ENCODE measurements at places on chromosomes 7 and 10.
A peak's percentile ranks its signal among the peaks of the same experiment; 100 is the strongest.

- peak; percentile 5 for DNase-seq
These were observed 126.5 kb downstream of the SH2D4B start for GRCh38 chr10:80664071-80664680.

- no peak for DNase-seq
These were observed 72.0 kb upstream of the FOXP2 start for GRCh38 chr7:114342431-114343179.

DNA sequence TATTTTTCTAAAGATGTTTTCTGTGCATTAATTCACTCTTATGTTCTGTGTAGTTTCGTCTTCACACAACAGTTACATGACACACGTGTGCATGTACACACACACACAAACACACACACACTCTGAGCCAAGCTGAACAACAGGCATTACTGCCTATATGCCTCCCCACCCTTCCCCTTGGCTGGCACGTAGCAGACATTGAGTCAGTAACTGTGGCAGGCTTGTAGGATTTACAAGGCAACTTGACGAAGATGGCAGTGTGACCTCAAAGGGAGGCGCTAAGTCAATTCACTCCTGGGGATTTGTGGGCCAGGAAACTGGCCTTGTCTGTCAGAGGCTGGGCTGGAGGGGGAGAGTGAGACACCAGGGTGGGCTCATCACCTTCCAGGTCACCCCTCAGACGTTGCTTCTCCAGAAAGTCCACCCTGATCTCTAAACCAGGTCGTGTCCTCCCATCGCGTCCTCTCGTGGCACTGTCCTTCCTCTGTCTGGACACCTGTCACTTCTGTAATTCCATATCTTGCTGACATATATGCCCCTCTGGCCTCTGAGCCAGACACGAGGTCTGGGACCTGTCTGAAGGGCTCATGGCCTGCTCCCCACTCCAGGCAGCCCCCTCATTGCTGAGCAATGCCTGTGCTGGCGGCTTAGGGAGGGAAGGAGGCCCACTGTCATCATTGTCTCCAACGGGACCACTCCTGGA lies 41.1 kb upstream of the INPP5A start:
- DNase-seq, result no peak

- DNase-seq, result no peak
These were observed 205.3 kb upstream of the HABP2 start for GRCh38 chr10:113347508-113347907.

GRCh38 chr10:127492607-127493250 lies 56.4 kb upstream of the NPS start:
- no peak for DNase-seq

GRCh38 chr7:106365252-106366005 lies 80.6 kb upstream of the NAMPT start:
- DNase-seq, result no peak

- no peak for DNase-seq
These were observed 43.5 kb upstream of the LEP start for GRCh38 chr7:128197589-128197988.

DNA sequence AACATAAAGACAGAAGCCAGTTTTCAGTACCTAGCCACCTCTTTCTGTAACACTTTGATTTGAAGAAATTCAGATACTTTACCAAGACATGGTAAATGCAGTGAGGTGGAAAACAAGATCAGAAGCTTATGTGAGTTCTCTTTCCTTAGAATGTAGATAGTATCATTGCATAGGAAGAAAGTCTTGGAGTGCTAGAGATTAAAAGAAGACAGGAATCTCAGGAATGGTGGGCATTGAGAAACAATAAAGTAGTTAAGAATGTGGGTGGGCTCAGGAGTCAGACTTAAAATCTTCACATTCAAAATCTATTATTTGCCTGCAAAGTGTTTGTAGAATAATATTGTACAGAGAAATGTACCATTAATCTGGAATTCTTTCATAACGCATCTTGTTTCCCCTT lies 58.9 kb downstream of the POLL start:
- DNase-seq, result no peak

- DNase-seq, result peak; percentile 57
These were observed 57.1 kb upstream of the PCGF5 start for GRCh38 chr10:91163269-91163868.

DNA sequence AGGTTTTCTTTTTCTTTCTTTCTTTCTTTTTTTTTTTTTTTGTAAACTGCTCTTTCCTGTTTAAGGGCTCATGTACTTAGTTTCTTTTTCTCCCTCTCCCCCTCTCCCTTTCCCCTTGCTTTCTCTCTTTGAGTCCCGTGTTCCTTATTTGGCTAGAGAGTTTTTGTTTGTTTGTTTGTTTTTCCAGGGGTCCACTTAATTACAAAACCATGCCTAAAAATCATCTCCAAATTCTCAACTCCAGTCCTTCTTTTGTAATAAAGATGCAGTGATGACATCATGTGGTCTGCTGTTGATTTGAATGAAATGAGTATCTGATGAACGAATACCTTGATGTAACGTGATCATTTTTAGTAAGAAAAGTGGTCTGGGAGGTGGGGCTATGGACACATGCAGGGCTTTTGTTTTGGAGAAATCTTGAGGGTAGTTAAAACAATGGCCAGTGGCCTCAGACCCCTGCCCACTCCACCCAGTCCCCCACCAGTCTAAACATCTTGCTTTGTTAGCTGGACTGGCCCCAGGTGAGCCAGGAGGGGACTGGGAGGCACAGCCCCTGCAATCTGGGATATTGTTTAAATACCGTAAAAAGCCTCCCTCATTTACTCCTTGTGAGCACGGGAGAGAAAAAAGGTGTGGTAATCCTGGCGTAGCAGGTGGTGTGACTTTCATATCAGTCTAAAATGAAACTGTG lies 165.7 kb downstream of the LRMDA start:
- no peak for DNase-seq

- DNase-seq, result no peak
These were observed 7.9 kb upstream of the TCAF1 start for GRCh38 chr7:143909863-143910262.

GRCh38 chr10:74079028-74079935 lies 71.3 kb downstream of the AP3M1 start:
- no peak for DNase-seq

GRCh38 chr7:91636129-91636724 lies 244.3 kb downstream of the MTERF1 start:
- no peak for DNase-seq

- DNase-seq, result no peak
These were observed 421.4 kb upstream of the MGMT start for GRCh38 chr10:129045599-129045998.

DNA sequence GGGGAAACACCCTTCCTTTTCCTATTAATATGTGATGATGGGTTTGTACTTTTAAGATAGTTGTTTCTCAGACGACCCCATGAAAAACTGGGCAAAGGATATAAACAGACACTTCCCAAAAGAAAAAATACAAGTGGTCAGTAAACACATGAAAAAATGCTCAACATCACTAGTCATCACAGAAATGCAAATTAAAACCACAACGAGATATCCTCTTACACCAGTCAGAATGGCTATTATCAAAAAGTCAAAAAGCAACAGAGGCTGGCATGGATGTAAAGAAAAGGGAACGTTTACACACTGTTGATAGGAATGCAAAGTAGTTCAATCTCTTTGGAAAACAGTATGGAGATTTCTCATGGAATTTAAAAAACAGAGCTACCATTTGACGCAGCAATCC lies 111.4 kb upstream of the ZEB1 start:
- no peak for DNase-seq

DNA sequence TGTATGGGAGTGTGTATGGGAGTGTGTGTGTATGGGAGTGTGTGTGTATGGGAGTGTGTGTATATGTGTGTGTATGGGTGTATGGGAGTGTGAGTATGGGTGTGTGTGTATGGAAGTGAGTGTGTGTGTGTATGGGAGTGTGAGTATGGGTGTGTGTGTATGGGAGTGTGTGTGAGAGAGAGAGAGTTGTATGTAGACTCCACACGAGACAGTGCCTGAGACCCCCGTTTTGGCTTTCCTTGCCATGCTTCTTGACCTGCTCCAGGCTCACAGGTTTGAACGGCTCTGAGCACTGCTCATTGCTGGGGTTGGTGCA lies 49.7 kb downstream of the COL17A1 start:
- DNase-seq, result no peak

GRCh38 chr7:152362128-152362926 lies 73.5 kb downstream of the KMT2C start:
- no peak for DNase-seq

GRCh38 chr10:60098677-60099601 lies 192.6 kb upstream of the CCDC6 start:
- DNase-seq, result no peak

GRCh38 chr10:132746801-132747625 lies 38.9 kb downstream of the NKX6-2 start:
- no peak for DNase-seq

DNA sequence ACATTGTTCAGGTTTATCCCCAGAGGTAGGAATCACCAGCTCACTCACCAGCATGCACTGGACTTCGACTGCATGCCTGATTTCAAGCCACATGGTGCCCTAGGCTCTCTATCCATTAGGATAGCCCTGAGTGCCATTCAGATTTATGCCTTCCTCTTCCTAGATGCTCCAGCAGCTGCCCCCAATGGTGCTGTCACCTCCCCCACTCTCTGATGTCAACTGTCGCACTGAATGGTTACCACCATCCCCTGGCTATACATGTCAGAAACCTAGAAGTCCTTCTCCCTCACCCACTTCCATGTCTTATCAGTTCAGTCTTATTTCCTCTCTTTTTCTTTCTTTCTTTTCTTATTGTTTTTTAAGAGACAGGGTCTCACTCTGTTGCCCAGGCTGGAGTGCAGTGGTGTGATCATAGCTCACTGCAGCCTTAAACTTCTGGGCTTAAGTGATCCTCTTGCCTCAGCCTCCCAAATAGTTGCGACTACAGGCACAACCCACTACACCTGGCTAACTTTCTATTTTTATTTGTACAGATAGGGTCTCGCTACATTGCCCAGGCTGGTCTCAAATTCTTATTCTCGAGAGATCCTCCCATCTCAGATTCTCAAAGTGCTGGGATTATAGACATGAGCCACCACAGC lies 2.9 kb downstream of the SFXN4 start:
- no peak for DNase-seq

GRCh38 chr10:114623661-114624294 lies 34.3 kb downstream of the ABLIM1 start:
- DNase-seq, result no peak

- DNase-seq, result no peak
These were observed 20.9 kb downstream of the MAP3K8 start for GRCh38 chr10:30454744-30455510.

DNA sequence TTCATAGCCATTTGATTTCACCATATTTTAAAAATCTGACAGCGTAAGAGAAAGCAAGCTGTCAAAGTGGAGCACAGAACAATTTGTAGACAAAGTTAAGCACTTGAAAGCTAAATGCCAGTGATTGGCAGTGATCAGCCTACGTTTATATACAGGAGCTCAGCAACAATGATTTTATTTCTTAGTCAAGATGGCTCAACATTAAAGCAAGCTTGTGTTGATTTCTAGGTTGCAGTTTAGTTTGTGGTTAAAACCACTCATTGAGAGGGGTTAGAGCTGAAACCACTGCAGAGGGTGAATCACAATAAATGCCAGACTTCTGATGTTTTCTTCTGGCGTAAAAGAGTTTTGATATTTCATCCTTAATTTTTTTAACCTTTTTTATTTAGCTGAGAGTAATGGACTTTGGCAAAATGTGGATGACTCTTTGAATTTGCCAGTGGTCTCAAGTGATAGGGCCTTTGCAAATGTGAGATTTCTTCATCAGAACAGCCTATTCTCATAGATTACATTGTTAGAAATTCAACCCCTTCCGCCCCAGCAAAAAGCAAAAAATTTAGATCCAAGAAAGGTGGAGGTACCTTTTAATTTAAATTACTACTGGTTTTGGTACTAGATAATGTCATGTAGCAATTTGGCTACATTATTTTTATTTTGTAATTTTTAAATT lies 73.8 kb downstream of the SHOC2 start:
- peak; percentile 5 for DNase-seq

DNA sequence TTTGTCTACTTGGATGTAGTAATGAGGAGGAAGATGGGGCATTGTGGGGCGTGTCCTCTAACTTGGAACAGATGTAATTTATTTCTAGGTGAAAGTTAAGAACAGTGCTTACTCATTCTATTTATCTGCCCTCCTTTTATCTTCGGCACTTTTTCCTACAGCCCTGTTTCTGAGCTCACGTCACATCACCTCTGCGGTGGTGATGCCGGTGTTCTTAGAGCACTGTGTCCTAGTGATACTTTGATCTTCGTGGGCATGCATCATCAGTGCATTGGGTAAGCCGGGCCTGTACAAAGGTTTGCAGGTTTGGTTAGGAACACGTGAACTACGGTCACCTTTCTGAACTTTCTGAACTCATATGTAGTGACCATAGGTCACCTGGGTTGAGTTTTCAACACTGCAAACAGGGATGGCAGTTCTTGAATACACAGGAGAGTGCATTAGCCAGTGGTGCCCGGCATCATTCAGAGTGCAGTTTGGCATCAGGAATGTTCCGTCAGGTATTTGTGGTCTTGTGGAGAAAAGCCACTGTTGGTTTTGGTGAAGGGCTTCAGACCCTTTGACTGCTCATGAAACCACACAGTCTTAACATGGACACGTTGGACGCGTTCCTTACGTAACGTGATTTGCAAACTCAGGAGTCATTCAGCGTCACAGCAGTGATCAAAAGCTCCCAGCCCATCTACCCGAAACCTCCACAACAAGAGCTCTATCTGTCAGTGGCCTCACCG lies 5.6 kb downstream of the POR start:
- DNase-seq, result no peak

DNA sequence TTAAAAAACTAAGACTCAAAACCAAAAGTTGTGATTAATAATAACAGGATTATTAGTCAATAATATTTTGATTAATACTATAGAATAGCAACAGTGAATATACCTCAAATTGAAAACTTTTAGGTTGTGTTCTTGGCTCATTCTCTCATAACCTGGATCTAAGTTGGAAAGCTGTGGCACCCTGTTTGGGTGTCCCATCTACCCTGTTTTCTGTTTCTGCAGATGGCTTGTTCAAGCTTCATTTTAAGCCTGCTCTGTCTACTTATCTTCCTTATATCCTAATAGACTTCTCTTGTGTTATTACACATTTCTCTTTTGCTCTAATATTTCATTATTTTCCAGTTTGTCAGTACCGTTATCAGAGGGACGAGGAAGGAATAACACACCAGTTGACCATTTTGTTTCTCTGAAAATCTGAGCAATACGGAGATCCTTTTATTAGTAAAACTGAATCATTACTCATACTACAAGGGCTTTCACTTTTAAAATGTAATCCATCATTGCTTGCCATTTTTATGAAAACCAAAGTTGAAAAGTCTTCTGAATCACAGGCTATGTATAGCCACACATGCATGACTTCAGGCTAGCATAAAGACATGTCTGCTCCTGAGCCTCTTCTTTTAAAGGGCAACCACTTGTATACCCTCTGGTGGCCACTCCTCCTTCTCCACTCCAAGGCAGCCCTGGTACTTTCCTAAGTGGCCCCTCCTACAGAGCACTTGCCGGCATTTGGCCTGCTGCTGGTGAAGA lies 22.3 kb downstream of the COX15 start:
- no peak for DNase-seq

- no peak for DNase-seq
These were observed 50.0 kb downstream of the ESYT2 start for GRCh38 chr7:158779061-158780000.

GRCh38 chr7:91826377-91826776 lies 54.1 kb downstream of the MTERF1 start:
- DNase-seq, result no peak

GRCh38 chr10:89147256-89147655 lies 59.9 kb downstream of the CH25H start:
- DNase-seq, result no peak

- DNase-seq, result no peak
These were observed 2.0 kb downstream of the EVX1 start for GRCh38 chr7:27244488-27245123.
